ENCODE measurements at places on chromosomes 1 and 21.

DNA sequence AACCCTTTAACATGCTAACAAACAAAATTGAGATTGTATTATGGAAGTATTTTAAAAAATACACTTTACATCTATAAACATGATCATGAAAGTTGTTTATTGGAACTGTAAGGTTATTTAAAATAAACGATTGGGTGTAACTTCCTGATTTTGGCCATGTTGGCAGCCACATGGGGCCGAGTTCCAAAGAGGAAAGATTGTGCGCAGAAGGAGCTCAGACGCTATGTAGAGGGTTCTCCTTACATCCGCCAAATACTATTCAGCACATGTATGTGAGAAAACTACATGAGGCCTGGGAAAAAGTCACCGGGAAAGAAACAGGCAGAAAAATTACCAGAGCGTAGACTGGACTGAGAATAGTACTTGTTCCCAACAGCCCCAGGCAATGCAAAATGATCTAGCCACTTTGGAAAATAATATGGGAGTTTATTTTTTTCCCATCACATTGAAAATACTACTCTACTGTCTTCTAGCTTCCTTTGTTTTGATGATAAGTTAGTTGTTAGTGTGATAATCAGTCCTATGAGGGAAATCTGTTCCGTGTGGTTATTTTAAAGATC is 35.7 kb upstream of the B3GALT2 start:
- DNase-seq: no peak

- DNase-seq: no peak
These were observed 16.6 kb downstream of the TRIM62 start for GRCh38 chr1:33165209-33165608.

DNA sequence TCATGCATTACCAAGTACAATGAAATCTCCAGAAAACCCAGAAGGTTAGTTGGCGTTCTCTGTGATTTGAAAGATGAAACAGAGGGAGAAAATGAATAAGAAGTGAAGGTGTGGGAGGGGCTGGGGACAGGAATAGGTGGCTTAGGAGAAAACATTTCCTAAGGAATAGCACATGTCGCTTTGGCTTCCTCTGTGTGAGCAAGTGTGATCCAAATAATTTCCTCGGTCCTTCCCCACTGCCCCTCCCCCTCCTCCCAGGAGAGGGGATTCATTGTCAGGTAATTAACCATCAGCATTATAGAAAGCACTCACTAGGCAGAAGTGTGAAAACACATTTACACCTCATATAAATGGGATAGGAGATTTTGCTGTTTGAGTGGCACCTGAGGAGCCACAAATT is 105.5 kb downstream of the NUF2 start:
- no peak for DNase-seq

- DNase-seq: no peak
These were observed 285.2 kb upstream of the SGIP1 start for GRCh38 chr1:66248746-66249145.

DNA sequence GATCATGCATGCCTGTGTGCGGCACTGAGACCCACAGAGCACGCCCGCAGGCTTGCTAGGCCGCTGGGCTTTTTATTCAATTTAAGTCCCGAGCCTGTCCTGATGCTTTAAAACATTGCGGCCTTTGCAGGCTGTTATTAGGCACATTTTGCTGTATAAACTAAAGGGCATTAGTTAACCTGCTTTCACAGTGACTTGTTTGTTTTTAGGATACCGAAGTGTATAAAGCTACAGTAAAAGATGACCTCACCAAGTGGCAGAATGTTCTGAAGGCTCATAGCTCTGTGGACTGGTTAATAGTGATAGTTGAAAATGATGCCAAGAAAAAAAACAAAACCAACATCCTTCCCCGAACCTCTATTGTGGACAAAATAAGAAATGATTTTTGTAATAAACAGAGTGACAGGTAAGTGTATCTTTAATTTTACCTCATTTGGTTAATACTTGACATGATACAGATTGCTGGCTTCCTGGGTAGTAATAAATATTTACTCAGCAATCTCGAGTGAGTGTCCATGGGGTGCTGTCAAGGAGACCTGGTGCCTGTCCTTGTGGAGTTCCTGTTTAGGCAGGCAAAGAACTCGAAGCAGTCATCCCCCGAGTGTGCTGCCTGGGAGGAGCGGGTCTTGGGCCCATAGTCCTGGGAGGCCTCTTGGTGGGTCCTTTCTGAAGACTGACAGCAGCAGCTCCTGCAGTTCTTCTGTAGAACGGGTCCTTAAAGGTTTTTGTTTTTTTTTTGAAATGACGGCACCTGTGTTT is 40.1 kb downstream of the TRAPPC10 start:
- DNase-seq: no peak

DNA sequence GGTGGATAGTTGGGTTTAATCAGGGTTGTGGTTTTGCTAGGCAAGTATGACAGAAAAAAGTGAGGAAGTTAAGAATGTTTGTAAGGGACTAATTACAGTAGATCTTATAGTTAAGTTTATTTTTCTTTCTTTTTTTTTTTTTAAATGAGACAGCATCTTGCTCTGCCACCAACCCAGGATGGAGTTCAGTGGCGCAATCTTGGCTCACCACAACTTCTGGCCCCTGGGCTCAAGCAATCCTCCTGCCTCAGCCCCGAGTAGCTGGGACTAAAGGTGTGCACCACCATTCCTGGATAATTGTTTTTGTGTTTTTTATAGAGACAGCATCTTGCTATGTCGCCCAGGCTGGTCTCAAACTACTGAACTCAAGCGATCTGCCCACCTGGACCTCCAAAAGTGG is 41.7 kb downstream of the EYA3 start:
- DNase-seq: no peak
